ENCODE measurements at places on chromosomes 2 and 18.

- no peak for DNase-seq
These were observed 184.5 kb downstream of the INO80D start for GRCh38 chr2:205901491-205901890.

- no peak for DNase-seq
These were observed 356.8 kb downstream of the NR4A2 start for GRCh38 chr2:155975734-155976133.

- no peak for DNase-seq
These were observed 25.9 kb downstream of the FHOD3 start for GRCh38 chr18:36323421-36323820.

DNA sequence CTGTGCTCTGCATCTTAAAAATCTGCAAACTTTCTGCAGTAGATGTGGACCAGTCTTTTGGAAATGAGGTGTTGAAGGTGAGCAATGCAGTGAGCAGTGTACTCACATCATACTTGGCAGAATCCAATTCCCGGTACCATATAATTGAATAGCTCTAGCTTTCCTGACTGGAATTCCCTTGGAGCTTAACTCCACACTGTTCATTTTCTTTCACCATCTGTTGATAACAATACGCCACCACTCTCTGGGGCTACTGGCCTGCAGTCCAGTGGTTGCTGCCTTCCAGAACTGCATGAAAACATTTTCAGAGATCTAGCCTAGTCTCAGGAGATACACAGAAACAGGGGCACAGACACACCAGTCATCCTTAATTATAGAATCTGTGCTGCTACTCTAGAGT is 820.0 kb upstream of the NXPH2 start:
- no peak for DNase-seq

GRCh38 chr2:20333738-20334137 is 16.9 kb downstream of the PUM2 start:
- no peak for DNase-seq

- DNase-seq, result no peak
These were observed 3.3 kb upstream of the C18orf32 start for GRCh38 chr18:49490246-49490762.
